Left hindlimb (tissue), 1 donor: ENCODE measurements at places on chromosomes 3 and 15.
A peak's percentile ranks its signal among the peaks of the same experiment; 100 is the strongest.

DNA sequence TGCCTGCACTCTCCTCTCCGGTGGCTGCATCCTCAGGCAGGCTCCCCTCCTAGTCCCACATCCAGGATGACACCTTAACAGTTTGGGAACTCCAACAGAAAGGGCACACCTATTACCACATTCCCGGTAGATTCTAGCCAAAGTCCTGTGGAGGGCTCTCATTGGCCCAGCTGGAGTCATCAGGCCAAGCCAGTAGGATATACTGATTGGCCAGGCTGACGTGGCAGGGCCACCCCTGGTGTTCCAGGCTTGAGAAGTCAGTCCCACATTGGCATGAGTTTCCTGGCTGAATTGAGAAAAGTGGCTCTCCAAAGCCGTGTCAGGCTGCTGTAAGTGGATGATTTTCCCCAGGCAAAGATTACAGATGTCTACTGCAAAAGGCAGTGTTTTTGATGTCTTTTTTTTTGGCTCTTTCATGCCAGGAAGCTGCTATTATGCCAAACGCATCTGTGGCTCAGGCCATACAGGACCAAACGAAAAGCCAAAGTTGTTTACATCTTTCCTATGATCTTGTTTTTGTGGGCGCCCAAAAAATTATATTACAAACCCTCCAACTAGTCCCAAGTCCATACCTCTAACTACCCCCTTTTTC, 6.6 kb upstream of the BLM start:
- peak; percentile 39 for DNase-seq

- no peak for DNase-seq
These were observed 77.3 kb downstream of the CCR1 start for GRCh38 chr3:46130631-46131310.

DNA sequence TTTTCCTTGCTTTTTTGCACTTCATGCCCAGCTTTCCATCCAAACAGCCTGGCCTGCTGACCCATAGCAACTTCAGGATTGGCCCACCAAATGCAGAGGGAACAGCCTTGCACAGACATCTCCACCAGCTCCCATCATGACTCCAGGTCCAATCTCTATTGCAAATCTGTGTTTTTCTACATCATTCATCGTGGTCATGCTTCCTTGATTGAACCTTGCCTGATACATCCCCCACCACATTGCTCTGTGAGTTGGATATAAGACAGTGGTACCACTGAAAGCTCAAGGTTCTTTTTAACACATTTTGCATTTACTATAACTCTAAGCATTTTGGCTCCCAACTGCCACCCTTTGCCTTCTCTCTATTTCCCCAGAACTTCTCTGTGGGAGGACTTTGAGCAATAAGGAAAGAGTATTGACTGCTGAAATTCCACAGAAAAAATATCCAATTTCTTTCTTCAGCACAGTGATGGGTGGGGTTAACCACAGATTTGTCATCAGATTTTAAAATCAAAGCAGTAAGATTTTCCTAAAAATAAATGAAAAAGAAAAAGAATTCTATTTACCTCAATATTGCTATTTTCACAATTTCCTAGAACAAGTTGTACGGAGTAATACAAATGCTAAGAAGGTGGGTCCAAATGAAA, 114.6 kb upstream of the GALNT15 start:
- no peak for DNase-seq

DNA sequence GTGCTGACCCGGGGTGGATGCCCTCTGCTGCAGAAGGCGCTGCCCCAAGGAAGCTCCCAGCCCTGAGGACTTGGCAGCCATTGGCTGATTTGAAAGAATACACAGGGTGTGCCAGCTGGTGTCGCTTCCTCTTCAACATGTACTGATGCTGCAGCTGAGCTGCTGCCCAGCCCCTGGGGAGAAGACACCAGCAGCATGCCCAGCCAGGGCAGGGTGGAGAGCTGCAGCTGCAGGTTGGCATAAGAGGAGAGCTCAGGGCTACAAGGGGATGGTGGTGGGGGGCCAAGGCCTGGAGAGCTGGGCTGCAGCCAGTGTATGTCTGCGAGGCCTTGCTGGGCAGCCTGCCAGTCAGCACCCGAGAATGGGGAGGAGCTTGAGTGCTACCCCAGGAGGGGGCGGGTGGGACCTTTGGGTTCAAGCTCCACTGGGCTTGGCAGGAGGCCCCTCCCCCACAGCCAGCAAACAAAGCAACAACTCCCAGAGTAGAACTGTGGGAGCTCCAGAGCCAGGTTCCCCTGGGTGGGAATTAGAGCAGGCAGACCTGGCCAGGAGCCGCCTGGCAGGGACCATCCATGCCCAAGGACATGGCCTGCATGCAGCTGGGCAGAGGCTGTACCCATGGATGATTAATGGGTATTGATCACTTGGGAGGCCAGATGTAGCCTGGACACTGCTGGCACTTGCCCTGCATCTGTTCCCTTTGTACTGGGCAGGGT, 9.2 kb upstream of the SEMA4B start:
- DNase-seq, result peak; percentile 60

- DNase-seq, result no peak
These were observed 375.9 kb upstream of the NAALADL2 start for GRCh38 chr3:174483254-174483653.

DNA sequence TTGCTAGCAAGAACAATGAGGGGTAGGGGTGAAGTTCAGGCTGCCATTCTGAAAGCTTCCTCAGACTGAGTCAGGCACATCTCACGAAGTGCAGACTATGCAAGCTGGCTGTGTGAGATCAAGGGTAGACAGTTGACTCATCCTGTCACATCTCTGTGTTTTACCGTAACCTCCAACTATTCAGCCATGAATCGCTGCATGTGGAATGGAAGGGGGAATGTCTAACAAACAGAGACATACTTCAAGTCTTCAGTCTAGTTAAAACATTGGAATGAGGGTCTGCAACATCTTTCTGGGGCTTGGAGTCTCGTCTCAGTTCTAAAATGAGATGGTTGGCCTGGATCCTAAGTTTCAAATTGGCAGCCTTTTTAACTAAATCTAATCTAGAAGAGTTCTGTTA, 25.9 kb downstream of the AGTR1 start:
- no peak for DNase-seq

- no peak for DNase-seq
These were observed 165.5 kb downstream of the NECTIN3 start for GRCh38 chr3:111236836-111237713.

- no peak for DNase-seq
These were observed 102.5 kb upstream of the COL6A5 start for GRCh38 chr3:130242850-130243569.
